Activated CD8-positive, alpha-beta memory T cell treated with anti-CD3 and anti-CD28 coated beads for 1 hour (primary cell): ENCODE measurements at places on chromosomes 3 and 15.

- DNase-seq, result no peak
Observed at GRCh38 chr15:78394981-78395616, 42.9 kb upstream of the IREB2 start.

DNA sequence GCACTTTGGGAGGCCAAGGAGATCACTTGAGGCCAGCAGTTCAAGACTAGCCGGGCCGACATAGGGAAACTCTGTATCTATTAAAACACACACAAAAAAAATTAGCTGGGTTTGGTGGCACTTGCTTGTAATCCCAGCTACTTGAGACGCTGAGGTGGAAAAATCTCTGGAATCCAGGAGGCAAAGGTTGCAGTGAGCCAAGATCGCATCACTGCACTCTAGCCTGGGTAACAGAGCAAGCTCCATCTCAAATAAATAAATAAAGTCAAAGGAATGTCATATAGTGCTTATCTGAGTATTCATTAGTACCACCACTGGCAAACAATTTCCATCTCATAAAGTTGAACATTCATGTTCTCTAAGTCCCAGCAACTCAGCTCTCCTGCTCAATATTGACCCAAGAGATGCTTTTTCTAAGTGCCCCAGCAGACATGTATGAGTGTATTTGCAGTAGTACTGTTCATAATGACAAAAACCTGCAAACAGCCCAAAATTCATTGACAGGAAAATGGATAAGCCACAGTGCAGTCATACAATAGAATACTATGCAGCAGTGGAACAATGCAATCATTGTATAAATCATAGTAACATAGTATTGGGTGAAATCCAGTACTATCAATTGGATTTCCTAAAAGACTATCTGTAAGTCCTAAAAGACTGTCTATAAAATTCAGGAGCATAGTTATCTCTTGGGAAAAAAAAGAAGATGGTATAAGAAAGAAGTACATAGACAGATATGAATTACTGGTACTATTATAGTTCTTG, 751.5 kb upstream of the LMCD1 start:
- no peak for DNase-seq

DNA sequence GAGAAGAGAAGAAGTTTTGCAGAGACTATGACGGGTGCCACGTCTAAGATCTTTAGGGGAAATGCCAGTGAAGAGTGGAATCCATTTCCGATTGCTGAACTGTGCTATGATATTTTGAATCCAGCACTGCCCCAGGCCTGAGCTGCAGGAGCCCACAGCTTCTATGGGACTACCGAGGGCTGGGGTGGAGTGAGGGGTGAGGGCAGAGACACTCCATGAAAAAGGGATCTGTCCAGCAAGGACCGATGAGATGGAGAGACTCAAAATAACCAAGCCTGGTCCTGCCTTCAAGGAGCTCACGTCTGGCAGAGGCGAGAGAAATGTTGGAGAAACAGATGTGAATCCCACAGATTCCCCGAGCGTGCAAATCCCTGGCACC, 79.8 kb upstream of the MEF2A start:
- no peak for DNase-seq

DNA sequence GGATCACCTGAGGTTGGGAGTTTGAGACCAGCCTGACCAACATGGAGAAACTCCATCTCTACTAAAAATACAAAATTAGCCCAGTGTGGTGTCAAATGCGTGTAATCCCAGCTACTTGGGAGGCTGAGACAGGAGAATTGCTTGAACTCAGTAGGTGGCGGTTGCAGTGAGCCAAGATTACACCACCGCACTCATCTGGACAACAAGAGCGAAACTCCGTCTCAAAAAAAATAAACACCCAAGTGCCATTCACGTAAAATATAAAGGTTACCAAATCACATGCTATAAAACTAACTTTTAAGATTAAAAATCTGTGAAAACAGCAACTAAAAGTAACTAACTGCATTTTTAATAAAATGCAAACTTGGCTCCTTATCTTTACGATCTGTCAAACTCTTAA, 8.9 kb downstream of the TRIM59 start:
- no peak for DNase-seq

- DNase-seq, result no peak
Observed at GRCh38 chr15:89917442-89918101, 4.8 kb upstream of the ARPIN start.

- no peak for DNase-seq
Observed at GRCh38 chr3:37751967-37752648, 109.6 kb upstream of the CTDSPL start.

GRCh38 chr3:69791919-69792399, 52.7 kb downstream of the MITF start:
- no peak for DNase-seq

GRCh38 chr3:170726976-170727661, 141.2 kb upstream of the SLC7A14 start:
- DNase-seq, result no peak
